ENCODE measurements at places on chromosomes 2 and 18. TPM values are rescaled to one million over a fixed set of nuclear protein-coding genes. Genes with fewer than 3 reads are reported as not detected.

DNA sequence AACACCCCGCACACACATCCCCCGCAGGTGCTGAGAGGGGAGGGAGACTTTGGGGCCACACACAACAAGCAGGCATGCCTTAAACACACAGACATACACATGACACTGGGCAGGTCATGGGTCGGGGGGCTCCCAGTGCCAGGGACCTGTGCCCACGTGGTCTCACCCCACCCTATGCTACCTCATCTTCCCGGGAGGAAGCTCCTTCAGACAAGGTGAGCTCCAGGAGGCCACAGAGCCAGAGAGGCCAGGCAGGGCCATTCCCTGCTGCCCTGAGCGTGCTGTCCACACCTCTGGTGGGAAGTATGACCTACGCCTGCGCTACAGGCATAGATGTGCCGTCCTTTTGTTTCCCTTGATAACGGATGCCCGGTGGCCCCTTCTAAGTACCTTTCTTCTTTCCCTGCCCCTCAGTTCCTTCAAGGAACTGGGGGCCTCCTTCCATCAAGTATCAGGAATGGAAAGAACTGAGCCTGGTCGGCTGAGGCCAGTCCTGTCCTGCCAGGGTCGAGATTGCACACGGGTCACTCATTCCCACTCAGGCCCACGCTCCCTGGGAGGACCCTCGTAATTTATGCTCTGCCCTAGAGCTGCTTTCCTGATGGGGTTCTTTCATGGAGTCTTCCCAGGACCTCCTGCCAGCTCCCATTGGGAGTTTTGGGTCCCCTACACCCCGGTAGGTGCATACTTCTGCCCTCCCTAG lies 4.7 kb downstream of the TEKT4 start:
- no peak for DNase-seq

MOGAT1 gene
- total RNA-seq: 10.2 TPM

GRHL1 gene
- 4.7 TPM for total RNA-seq

- no peak for DNase-seq
These were observed 451.1 kb upstream of the POU3F3 start for GRCh38 chr2:104402825-104403224.

GRCh38 chr2:165952085-165952484 lies 1.5 kb downstream of the TTC21B start:
- no peak for DNase-seq

All from left lobe of liver (tissue), 2 donors.